ENCODE measurements at places on chromosomes 7 and 10.
A peak's percentile ranks its signal among the peaks of the same experiment; 100 is the strongest.

DNA sequence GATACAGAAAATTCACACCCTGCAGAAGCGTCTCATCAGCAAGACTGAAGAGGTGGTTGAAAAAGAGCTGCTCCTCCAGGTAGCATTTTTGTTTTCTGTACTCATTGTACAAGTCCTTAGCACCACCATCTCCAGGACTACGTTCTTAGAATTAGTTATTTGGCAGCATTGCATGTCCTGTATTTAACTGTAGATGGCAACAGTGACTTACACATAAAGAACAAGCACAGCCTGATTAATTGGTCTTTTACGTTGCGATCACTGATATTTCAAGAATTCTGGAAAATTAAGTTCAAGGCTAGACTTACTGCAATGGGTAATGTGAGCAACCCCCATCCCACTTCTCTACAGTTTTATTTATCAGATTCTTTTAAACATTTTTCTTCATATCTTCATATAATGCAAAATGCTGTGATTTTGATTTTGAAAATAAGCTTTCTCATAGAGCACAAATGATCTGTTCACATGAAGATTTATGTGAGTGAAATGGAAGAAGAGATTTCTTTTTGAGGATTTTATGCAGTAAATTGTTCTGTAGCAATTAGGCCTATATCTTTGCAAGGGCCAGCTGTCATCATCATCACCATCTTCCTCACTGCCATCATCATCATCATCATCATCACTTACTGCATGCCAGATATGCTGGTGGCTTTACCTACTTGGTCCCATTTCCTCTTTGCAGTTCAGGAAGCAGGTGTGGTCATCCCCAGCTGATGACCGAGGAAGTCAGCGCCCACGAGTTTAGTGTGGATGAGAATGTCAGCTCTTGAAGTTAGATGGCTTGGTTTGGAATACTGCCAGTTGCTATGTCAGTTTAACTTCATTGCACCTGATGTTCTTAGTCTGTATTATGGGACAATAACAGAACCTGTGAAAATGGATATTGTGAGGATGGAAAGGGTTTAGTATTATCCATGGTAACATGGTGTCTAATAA, 53.4 kb downstream of the CFAP58 start:
- no peak for DNase-seq

DNA sequence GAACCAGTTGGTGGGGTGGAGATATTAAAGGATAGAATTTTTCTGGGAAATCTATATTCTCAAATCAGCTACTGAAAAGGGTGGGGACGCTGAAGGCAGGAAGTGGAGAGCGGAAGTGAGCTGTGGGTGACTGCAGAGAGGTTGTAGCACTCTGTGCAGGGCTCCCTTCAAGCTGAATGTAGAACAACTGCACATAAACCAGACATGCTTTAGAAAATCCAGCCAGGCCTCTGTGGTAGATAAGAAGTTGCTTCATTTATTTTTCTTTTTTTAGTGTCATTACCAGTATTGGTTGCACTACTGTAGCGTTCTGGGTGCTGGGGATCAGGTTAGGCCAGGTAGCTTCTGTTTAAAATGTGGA, 127.8 kb downstream of the CELF2 start:
- peak; percentile 85 for DNase-seq

GRCh38 chr7:2713978-2714377, 26.0 kb downstream of the AMZ1 start:
- DNase-seq, result no peak

DNA sequence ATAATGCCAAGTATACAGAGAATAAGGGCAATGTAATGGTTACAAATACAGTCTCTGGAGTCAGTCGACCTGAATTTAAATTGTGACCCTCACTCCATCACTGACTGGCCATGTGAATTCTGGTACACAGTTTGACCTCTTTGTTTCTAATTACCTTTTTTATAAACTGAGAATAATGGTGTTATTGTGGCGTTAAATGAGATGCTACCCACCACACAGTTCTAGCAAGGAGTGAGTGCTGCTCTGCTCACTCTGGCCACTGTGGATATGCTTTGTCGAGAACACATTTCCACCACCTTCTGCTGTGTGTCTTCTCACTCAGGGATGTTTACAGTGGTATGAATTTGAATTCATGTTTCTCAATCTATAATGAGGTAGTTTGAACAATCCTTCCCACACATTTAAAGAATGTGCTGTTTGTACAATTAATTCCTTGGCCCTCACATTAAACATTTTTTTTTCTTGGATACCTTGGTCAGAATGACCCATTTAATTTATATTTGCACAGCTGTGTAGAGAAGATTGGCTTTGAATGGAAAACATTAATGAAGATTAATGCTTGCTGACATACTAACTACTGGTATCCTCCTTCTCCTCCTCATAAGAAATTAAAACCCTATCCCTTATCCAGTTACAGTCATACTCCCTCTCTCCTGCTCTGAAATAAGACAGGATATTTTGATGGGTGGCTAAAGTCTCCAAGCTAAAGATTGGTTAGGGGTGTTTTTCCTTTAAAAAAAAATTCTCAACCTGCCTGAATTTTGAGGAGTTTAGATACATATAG, 42.4 kb downstream of the PLCE1 start:
- DNase-seq, result no peak

DNA sequence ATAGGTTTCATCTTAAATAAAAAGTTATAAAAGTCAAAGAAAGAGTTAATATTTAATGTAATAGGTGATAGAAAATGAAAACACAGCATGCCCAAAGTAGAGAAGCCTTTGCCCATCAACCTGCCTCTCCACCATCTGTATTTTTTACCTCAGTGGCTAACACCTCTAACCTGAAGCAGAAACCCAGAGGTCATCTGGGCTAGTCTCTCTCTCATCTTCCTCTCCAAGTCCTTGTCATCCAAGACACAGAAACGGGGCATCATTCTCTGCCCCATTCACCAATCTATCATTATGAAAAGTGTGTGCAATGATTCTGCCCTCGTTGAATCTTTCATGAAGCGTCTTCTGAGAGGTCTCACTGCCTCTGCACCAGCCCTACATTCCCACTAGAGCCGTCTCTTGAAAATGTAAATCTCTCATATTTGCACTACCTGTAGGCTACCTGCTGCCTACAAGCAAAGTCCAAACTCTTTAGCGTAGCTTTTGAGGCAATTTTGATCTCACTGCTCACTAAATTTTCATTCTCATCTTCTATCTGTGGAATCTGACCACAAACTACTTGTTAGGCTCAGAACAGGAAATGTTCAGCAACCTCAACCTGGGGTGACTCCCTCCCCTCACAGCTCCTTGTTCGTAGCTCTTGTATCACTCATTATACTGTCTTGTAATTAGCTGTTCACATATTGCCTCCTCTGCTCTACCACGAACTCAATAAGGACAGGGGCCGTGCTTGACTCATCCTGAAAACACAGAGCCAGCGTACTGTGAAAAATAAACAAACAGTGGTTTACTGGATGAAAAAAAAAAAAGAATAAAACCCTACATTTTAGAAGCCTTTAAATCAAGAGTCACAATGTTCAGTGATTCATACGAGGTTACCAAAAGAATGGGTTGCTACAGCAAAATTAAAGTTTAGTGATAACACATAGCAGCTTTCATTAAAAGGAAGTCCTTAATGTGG, 83.1 kb downstream of the CTNNA3 start:
- DNase-seq, result peak; percentile 80

DNA sequence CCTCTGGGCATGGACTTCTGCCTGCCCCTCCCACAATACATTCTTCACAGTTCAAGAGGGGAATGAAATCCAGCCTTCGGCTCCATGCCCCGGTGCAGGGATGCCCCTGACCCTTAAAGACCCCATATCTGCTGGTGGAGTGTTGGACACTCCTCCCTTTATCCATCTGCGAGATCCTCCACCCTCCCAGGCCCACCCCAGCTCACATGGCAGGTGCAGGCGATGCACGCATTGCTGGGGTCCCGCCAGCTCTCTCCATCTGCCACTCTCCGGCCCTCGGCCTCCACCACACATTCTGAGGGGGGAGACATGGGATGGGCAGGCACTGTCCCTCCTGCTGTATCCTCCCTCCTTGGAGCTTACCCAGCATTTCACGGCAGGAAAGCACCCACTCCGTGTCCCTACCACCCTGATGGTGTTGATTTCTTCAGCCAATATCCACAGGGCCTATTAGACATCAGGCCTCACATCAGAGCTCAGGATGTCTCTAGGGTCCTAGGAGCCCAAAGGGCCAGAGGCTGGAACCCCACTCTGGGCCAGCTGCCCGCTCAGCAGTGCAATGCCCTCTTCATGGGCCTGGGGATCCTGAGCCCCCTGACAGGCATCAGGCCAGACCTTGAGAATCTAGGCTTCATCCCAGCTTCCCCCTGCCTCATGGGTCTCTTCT, 18.3 kb downstream of the ATP6V1F start:
- DNase-seq, result no peak

Data from activated effector memory CD4-positive, alpha-beta T cell treated with anti-CD3 and anti-CD28 coated beads, Interleukin-2, amount 50 U/mL, for 16 hours (primary cell).